Activated effector memory CD4-positive, alpha-beta T cell treated with anti-CD3 and anti-CD28 coated beads, Interleukin-2, amount 50 U/mL, for 16 hours (primary cell): ENCODE measurements at places on chromosomes 2 and 18.
A peak's percentile ranks its signal among the peaks of the same experiment; 100 is the strongest.

GRCh38 chr2:151551556-151551955 lies 141.9 kb downstream of the RIF1 start:
- DNase-seq: no peak

DNA sequence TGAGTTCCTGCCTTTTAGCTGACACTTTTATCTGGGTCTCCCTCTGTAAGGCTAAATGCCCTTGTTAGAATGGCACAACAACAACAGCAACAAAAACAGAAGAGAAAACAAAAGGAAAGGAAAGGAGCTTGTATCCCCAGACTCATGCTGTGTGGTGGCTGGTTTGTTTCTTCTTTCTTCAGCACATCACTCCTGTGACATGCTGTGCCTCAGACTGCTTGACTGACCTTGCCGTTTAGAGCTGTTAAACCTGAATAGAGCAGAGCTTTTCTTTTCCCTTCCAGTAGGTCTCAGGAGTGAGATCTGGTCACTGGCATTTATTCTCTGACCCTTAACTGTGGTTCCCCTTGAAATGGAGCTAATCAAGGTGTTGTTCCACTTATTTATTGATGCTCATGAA lies 18.9 kb downstream of the GALNT13 start:
- no peak for DNase-seq

GRCh38 chr2:232632229-232632903 lies 1.0 kb upstream of the EFHD1 start:
- no peak for DNase-seq

DNA sequence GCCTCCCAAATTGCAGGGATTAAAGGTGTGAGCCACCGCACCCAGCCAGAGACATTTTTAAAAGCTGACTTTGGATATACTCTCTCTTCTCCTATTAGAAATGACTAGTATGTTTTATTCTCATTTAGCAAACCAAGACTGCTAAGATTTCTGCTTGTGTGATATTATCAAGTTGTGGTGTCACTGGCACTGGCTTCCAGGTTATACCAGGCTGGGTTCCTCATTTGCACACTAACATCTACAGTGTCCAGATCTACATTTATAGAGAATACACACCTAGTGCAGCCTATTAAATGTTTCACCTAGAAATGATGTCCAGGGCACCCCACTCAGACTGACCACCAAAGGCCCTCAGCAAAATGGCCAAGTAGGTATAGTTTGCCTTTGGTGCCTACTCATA lies 265.3 kb upstream of the STON1 start:
- DNase-seq: no peak

DNA sequence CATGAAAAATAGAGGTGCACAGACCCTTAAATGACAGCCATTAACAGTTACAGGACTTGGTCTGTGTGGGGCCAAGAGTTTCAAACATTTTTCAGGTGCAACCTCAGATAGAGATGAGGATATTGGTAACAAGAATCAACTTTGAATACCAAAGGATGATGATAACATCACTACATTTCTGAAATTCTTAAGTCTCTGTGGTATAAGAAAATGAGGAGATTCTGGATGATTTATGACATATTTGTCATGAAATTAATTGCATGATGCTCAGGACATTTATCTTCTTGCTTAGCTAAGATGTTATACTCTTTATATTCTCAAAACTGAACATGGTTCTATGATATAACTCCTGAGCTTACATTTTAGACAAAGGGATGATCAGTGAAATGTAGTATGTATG lies 471.8 kb upstream of the CWC22 start:
- no peak for DNase-seq

DNA sequence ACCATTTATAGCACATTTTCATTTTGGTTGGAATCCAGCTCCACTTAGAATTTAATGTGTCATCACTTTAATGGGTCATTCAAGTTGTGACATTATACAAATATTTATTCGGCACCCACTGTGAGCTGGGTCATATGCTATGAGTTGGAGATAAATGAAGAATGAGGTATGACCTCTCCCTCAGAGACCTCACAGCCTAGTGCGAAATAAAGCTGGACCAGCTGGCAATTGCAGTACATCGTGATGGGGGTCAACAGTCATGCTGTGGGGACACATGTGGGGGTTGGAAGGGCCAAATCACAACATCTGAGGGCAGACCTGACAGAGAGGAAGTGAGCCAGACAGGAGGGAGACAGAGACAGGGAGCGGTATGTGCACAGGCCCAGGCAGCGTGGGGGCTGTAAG lies 175.4 kb downstream of the MAIP1 start:
- DNase-seq: no peak

- no peak for DNase-seq
These were observed 138.1 kb downstream of the LRRC30 start for GRCh38 chr18:7369006-7369405.

DNA sequence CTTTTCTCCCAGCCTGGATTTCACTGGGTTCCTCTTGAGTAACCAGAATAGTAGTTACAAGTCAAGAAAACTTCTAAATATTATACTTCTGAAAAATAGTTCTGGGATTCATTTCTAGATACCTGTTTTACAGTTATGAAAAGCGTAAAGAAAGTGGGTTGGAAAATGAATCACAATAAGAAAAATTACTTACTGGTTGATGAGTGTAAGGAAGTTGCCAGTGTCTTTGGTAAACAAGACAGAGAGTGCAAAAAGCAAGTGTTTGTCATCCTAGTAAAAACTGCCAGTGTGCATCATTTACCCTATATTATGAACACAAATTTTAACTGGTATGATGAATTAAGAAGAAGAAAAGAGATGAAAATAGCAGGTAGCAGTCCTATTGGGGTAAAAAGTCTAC lies 88.9 kb downstream of the R3HDM1 start:
- DNase-seq: no peak

GRCh38 chr2:155026651-155027174 lies 328.2 kb downstream of the KCNJ3 start:
- no peak for DNase-seq

DNA sequence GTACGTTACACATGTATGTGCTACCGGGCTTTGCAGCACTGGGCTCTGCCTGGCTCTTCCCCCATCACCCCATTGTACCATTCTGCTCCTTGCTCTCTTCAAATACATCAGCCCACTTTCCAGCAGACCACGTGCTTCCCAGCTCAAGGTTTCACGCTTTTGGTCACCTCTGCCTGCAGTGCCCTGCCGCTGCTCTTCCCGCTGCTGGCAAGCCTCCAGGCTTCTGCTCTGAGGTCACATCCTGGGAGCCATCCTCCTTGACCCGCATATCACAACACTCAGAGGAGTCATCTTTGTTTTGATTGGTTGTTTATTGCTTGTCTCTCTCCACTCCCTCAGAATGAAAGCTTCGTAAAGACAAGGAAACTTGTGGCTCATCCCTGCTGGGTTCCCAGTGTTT lies 34.1 kb downstream of the KIF5C start:
- no peak for DNase-seq

DNA sequence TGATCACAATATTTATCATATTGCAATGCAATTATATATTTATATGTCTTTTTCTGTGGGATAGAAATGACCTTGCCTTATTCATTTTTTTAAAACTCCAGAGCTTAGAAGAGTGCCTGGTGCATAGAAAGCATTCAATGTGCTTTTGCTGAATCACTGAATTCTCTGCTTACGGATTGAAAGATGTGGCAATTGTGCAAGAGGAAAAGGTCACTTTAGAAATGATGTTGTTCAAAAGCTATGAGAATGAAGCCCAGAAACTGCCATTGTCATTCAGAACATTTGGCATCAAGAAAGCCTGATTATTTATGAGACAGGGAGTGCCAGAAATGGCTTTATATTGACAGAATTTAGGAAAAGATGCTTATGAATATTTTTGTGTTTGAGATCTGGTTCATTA lies 678.6 kb upstream of the CDH2 start:
- DNase-seq: no peak

- DNase-seq: no peak
These were observed 215.9 kb downstream of the TMEM247 start for GRCh38 chr2:46695283-46695682.

- DNase-seq: peak; percentile 63
These were observed 92.4 kb downstream of the PLB1 start for GRCh38 chr2:28588292-28588670.

DNA sequence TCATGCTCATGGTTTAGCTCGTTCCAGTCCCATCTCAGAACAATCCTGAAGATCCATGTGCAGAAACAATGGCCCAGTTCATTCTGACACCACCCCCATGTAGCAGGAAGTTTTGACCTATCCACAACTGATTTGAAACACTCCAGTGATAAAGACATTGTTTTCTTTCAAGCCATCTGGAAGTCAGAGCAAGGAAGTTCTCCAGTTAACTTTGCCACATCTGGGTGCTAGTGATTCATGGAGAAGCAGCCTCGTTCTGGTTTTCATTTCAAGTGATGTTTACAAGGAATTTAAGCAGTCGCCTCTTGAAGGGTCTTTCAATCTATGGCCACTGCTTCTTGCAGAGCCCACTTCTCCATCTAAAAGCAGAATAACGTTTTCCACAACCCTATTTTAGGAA lies 36.6 kb upstream of the TWIST2 start:
- DNase-seq: no peak
